ENCODE measurements at places on chromosomes 1 and 21. TPM values are rescaled to one million over a fixed set of nuclear protein-coding genes. Genes with fewer than 3 reads are reported as not detected.

The VCAM1 gene
- total RNA-seq = not detected

The CD5L gene
- not detected for total RNA-seq

The GOLT1A gene
- total RNA-seq = not detected

The C8A gene
- total RNA-seq = not detected

The DPYD gene
- 58.4 TPM for total RNA-seq

The CROCC gene
- 33.1 TPM for total RNA-seq

The SLC22A15 gene
- 9.1 TPM for total RNA-seq

The SLC2A5 gene
- total RNA-seq = 5.7 TPM

The NBPF26 gene
- 22.7 TPM for total RNA-seq

The RNU1-4 gene
- total RNA-seq = under 0.01 TPM

GRCh38 chr1:78055565-78056132 lies 9.9 kb downstream of the GIPC2 start:
- DNase-seq = no peak

DNA sequence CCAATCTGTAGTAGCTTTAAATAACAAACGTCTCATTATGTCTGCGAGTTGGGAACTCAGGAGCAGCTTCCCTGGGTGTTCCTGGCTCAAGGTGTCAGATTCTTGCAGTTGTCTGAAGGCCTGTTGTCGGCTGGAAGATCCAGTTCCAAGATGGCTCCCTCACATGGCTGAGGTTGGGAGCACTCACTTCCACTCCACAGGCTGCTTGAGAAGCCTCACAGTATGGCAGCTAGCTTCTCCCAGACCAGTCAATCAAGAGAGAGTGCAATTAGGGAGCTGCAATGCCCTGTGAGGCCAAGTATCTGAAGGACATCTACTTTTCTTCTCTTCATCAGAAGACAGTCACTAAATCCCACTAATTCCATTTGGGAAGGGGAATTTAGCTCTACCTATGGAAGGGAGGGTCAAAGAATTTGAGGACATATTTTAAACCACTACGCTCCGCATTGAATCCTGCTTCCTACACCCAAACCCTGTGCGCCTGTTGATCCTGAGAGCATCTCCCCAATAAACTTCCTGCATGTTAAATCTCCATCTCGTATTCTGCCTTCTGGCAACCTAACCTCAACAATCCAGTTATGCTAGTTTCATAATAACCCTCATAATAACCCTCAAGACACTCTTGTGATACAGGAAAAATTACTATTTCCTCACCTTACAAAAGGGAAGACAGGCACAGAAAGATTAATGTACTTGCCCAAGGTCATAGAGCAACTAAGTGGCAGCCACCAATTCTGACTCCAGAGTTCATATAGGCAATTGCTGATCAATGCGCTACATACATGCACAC lies 3.6 kb upstream of the VPS26C start:
- DNase-seq = no peak

DNA sequence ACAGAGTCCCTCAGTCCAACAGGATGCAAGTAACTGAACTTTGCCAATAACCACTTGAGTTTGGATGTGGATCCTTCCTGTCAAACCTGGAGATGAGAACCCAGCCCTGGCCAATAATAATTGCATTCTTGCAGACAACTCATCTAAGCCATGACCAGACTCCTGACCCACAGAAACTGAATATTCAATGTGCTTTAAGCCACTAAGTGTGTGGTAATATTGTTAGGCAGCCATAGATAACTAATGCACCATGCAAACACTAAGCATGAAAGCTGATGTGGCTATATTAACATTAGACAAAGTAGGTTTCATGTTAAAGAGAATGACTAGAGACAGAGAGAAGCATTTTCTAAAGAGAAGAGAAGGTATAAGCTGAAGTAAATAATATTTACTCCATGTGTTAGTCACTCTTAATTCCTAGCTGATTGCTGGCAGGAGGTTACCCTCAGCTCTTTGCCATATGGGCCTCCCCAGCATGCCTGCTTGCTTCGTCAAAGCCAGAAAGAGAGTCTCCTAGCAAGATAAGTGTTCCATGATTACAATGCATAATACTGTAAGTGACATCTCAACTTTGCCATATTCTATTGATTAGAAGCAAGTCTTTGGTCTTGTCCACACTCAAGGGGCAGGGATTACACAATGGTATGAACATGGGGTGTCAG lies 276.4 kb upstream of the PLXNA2 start:
- no peak for DNase-seq

GRCh38 chr21:45834821-45835293 lies 146.7 kb upstream of the COL6A1 start:
- no peak for DNase-seq

GRCh38 chr21:38205940-38206339 lies 50.9 kb upstream of the KCNJ15 start:
- no peak for DNase-seq

- DNase-seq = no peak
Observed at GRCh38 chr1:53321366-53321765, 6.5 kb downstream of the LRP8 start.

DNA sequence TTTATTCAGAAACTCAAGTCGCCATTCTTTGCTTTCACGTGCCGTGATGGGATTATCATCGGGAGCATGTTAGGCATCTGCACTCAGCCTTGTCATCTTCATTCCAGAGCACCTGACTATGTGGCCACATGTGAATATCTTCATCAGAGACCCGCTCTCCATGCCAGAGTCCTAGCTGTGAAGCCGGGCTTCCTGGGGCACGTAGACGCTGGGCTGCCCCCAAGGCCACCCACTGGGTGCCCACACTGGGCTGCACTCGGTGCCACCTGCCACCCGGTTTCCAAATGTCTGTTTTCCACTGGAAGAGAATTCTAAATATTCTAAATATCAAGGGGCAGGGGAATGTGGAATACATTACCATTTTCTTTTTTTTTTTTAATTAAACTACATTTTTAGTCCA lies 43.8 kb downstream of the SLC37A1 start:
- no peak for DNase-seq

- DNase-seq = no peak
Observed at GRCh38 chr1:21752186-21752585, 30.8 kb downstream of the USP48 start.

GRCh38 chr21:27719226-27719625 lies 752.3 kb upstream of the ADAMTS5 start:
- DNase-seq = no peak

- DNase-seq = peak; percentile 33
Observed at GRCh38 chr1:58815069-58815685, 31.3 kb upstream of the JUN start.

GRCh38 chr1:205637854-205638468 lies 6.2 kb upstream of the ELK4 start:
- DNase-seq = no peak

- no peak for DNase-seq
Observed at GRCh38 chr1:185895208-185895900, 161.2 kb downstream of the HMCN1 start.

All from esophagus squamous epithelium (tissue), 5 donors.